Inflammatory macrophage (primary cell): ENCODE measurements at places on chromosomes 3 and 15.

GRCh38 chr3:69647511-69648110 lies 91.7 kb upstream of the MITF start:
- DNase-seq = peak; percentile 34

DNA sequence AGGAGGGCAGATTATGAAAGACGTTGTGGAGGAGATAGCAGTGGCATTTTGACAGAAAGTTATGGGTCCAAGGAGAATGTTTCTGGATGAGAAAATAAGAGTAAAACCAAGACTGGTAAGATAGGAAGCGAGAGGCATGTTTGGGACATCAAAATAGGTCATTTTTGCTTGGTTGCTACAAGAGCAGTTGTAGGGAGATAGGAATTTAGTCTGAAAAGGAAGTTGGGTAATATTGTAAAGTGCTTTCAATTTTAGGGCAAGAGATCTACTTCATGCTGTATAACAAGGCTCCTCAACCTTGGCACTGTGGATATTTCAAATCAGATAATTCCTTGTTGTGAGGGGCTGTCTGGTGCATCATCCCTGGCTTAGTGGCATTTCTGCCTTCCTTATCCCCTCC lies 118.0 kb upstream of the DPH6 start:
- DNase-seq = no peak

GRCh38 chr15:28885128-28885629 lies 595 bp upstream of the APBA2 start:
- no peak for DNase-seq

DNA sequence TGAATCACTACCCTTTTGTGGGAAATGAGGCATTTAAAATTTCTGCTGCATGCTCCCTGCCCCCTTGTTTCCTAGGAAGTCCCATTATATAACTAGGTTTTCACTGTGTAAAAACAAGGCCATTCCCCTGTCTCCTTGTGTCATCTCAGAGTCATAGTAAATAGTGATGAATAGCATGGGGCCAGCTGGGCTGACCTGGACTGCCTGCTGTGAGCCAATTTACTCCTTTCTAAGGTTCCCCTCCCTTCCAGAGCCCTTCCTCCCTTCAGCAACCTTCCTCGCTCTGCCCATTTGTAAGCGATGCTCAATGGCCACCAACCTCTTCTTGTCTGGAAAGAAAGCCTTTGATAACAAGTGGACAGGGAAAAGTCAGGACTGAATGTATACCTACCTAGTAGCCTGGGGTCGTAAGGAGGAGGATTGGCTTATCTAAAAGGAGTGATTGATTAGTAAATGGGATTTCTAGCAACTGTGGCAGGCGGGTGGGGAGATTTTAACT lies 11.7 kb downstream of the ITGA11 start:
- DNase-seq = no peak

GRCh38 chr3:188627652-188628051 lies 473.7 kb downstream of the LPP start:
- no peak for DNase-seq

DNA sequence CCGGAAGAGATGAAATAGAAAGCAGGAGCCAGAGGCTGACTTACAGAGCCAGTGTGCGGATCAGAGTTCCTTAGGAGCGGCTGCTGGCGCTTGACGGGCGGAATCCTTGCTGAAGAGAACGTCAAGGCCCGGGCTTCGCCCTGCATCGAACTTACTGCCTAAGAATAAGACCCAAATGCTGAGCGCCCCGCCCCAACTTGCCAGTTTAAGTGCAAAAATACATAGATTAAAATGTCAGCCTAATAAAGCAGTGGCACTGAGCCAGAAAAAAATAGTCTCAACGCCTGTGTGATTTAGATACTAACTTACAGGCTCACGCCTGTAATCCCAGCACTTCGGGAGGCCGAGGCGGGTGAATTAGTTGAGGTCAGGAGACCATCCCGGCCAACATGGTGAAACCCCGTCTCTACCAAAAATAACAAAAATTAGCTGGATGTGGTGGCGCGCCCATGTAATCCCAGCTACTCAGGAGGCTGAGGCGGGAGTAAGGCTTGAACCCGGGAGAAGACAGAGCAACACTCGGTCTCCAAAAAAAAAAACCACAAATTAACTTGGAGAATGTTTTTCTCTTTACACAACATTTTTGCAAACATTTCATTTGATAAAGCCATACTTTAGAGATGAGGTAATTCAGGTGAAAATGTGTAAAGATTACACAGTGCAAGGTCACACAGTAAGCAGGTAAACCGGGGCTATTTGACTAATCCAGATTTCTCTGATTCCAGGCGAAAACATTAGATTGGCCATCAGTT lies 1.2 kb upstream of the UBP1 start:
- DNase-seq = no peak

DNA sequence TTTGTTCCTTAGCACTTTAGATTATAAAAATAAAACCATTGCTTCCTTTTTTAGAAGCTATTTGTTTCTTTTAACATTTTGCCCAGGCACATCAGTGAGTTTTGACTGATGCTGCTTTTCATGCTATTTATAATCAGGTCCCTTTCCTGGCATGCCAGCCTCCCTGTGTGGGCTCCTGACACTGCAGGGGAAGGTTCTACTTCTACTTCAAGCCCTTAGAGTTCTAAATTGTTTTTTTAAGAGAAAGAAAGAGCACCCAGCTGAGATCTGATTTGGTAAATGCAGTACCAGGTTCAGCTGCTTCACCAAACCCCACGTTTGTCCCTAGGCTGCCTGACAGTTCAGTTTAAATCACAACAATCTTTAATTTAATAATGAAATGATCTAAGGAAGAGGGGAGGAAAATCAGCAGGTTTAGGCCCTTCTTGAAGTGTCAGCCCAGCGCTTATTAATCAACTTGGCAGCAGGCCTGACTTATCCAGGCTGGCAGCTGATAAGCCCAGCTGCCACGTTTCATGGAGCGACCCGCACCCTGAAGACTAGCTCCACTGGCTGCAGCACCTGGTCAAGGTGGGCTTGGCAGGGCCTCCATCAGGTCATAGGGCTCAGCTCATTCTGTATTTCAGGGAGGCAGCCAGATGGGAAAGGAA lies 29.0 kb downstream of the HGD start:
- DNase-seq = no peak

GRCh38 chr3:128760881-128761280 lies 34.9 kb downstream of the RAB7A start:
- DNase-seq = no peak

GRCh38 chr3:67602816-67603215 lies 51.6 kb downstream of the SUCLG2 start:
- DNase-seq = no peak

- no peak for DNase-seq
Observed at GRCh38 chr3:73734211-73735089, 109.7 kb upstream of the PDZRN3 start.

- DNase-seq = no peak
Observed at GRCh38 chr3:129502641-129503408, 25.6 kb upstream of the RHO start.

DNA sequence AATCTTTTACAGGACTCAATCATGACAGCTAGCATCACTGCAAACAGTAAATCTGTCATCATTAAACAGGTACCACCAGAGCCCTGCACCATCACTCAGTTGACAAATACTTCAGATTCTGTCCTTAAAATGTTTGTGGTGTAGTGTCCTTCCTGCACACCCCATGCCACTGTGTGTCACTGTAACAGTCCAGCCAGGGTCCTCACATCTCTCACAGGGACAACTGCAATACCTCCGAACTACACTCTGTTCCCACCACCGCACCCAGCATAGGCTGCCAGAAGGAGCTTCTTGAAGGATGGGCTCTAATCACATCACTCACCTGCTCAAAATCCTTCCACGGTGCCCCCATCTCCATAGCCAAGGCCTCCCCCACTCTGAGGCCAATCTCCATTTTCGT lies 90.2 kb upstream of the FGF12 start:
- DNase-seq = no peak

GRCh38 chr3:172635588-172635987 lies 75.3 kb downstream of the NCEH1 start:
- peak; percentile 17 for DNase-seq
